Bladder microvascular endothelial cell (primary cell): ENCODE measurements at places on chromosomes 1 and 21. TPM values are rescaled to one million over a fixed set of nuclear protein-coding genes. Genes with fewer than 3 reads are reported as not detected.

The STMN1 gene
- total RNA-seq, result 119 and 151 TPM in 2 replicates

The TEX50 gene
- total RNA-seq, result not detected in 2 replicates

The TRMT13 gene
- total RNA-seq, result 8.3 and 18.1 TPM in 2 replicates

The TNFRSF8 gene
- total RNA-seq, result 0.13 and 0.65 TPM in 2 replicates

The SLC2A5 gene
- not detected in 2 replicates for total RNA-seq

The NUCKS1 gene
- total RNA-seq, result 89.7 and 103 TPM in 2 replicates

The MAB21L3 gene
- not detected in 2 replicates for total RNA-seq

The EFCAB14 gene
- 62.8 and 99.5 TPM in 2 replicates for total RNA-seq

The KLHL21 gene
- total RNA-seq, result 16.2 and 23.7 TPM in 2 replicates

The CLDN17 gene
- total RNA-seq, result not detected in 2 replicates

The PLEKHG5 gene
- 31.6 and 52.8 TPM in 2 replicates for total RNA-seq

The UBL4B gene
- not detected in 2 replicates for total RNA-seq

The CAPN2 gene
- total RNA-seq, result 278 and 343 TPM in 2 replicates

The RNU1-1 gene
- total RNA-seq, result 509 and 6,751 TPM in 2 replicates

The MEX3A gene
- total RNA-seq, result 2.4 and 12.2 TPM in 2 replicates

The INAVA gene
- total RNA-seq, result 0.16 TPM in 1 of 2 replicates, not detected in the other

The AGMAT gene
- 0.16 and 0.50 TPM in 2 replicates for total RNA-seq

The NUDT4B gene
- total RNA-seq, result 17.8 and 36.6 TPM in 2 replicates

The TMEM240 gene
- total RNA-seq, result 2.1 and 2.4 TPM in 2 replicates

The LRRN2 gene
- 0.19 TPM in 1 of 2 replicates, not detected in the other for total RNA-seq

The ITLN1 gene
- not detected in 2 replicates for total RNA-seq

The HTR6 gene
- total RNA-seq, result not detected in 2 replicates

The KCNQ4 gene
- total RNA-seq, result not detected in 2 replicates
